NCI-H187 treated with DMSO at 0.1 percent for 48 hours (cell line): ENCODE measurements at places on chromosomes 2 and 18.

DNA sequence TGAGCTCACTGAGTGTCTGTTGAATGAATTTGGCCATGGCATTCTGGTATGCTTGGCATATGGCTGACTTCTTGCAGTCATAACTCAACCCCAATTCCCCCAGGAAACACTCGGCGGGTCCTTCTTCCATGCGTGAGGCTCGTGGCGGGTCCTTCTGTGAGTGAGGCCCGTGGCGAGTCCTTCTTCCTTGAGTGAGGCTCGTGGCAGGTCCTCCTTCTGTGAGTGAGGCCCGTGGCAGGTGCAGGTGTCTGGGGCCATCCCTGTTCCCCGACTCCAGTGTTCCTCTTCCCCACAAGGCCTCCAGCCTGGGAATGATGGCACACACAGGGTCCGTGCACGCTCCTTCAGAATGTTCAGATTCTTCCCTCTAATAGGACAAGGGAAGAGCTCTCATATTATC is 169.0 kb downstream of the EIPR1 start:
- no peak for DNase-seq

DNA sequence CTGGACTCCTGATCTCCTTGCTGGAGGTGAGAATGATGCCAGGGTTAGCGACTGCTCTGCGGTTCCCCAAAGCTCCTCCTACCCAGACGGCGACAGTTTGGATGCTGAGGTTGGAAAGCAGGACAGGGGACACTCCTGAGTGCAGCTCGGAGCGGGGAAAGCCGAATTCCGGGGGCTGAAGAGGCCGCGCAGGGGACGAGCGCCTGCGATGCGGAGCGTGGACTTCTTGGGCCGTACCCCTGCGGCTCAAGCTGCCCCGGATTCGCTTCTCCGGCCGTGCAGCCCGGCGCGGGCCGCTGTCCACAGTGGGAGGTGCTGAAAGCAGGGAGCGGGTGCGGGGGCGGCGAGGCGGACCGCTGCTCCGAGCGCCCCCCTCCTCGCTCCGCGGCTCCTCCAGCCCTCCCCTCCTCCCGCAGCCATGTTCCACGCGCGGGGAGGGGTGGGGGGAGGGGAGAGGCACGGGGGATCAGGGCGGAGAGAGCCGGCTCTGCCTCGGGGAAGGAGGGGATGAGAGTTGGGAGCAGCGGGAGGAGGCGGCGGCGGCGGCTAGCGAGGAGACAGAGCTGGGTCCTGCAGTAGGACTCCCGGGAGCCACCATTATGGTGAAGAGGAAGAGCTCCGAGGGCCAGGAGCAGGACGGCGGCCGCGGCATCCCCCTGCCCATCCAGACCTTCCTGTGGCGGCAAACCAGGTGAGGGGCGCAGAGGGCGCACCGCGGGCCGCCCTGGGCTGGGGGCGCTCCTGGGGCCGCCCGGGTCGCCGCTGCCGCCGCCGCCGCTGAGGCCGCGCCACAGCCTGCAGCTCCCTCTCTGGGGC is at the start of gene UNC80:
Gene UNC80, plus strand, starts transcription at position 359 of the 816 bp plus-strand sequence. Its CDS starts 241 bp downstream, at position 600.
- DNase-seq: no peak

DNA sequence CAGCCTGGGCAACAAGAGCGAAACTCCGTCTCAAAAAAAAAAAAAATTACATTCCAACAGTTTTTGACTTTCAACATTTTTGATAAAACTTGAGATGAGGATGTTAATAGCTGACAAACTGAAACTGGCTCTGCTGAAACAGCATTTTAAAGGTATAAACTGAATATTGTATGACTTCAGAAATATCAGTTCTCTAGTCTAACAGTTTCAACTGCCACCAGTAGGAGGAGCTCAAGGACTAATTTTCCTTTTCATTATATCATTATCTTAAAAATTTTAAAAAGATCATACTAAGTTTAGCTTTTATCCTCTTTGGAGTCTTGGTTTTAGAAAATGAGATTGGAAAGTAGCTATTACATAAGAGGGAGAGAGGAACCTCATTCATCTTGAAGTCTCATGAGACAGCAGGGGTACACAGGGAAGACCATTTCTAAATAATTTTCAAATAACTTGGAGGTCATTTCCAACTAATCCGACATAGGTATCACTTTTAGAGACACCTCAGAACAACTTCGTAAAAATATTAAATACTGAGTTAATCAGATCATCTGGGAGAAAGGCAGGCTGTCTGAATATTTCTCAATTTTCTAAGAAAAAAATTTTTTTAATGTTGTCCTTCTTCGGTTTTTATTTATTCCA is 37.6 kb upstream of the MCM6 start:
- no peak for DNase-seq

DNA sequence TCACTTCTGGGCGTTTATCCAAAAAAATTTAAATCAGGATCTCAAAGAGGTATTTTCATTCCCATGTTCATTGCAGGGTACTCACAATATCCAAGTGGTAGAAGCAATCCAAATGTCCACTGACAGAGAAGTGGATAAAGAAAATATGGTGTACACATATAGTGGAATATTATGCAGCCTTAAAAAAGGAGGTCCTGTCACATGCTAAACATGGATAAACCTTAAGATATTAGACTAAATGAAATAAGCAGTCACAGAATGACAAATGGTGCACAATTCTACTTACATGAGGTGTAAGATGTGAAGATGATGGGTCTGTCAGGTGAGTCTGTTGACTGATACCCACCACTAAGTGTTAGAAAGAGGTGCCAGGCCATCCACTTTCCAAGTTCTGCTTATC is 140.6 kb downstream of the THNSL2 start:
- DNase-seq: no peak

DNA sequence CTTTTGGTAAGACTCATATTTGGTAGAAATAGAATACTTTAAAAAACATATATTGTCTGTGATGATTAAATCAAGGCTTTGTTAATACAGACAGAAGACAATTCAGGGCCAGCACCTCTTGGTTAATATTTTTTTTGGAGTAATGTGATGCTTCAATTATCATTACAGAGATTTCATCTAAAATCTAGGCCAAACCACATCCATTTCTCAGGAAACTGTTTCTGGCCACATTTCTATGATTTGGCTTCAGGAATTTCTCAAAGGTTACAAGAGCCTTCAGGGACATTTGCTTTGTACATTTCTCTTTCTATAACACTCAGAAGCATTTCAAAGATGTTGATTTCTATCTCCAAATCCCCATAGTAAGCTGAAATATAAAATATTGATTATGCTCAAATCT is 614.9 kb downstream of the LRP1B start:
- DNase-seq: no peak
